Stimulated activated CD8-positive, alpha-beta memory T cell treated with anti-CD3 and anti-CD28 coated beads, Interleukin-7, amount 100 ng/mL, for 24 hours (primary cell): ENCODE measurements at places on chromosomes 4 and X.

DNA sequence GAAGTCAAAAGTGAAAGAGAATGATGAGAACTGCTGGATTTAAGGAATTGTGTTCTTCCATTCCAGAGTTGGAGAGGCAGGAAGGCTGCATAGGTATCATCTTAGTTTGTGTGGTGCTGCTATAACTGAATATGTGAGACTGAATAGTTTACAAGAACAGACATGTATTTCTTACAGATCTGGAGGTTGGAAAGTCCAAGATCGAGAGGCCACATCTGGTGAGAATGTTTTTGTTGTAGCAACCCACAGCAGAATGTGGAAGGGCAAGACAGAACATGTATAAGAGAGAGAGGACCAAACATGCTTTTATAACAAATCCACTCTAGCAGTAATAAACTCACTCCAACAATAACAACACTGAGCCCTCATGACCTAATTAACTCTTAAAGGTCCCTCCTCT, 408.6 kb downstream of the FAM47B start:
- DNase-seq = no peak

- DNase-seq = no peak
These were observed 4.0 kb upstream of the AASDH start for GRCh38 chr4:56391270-56391669.

DNA sequence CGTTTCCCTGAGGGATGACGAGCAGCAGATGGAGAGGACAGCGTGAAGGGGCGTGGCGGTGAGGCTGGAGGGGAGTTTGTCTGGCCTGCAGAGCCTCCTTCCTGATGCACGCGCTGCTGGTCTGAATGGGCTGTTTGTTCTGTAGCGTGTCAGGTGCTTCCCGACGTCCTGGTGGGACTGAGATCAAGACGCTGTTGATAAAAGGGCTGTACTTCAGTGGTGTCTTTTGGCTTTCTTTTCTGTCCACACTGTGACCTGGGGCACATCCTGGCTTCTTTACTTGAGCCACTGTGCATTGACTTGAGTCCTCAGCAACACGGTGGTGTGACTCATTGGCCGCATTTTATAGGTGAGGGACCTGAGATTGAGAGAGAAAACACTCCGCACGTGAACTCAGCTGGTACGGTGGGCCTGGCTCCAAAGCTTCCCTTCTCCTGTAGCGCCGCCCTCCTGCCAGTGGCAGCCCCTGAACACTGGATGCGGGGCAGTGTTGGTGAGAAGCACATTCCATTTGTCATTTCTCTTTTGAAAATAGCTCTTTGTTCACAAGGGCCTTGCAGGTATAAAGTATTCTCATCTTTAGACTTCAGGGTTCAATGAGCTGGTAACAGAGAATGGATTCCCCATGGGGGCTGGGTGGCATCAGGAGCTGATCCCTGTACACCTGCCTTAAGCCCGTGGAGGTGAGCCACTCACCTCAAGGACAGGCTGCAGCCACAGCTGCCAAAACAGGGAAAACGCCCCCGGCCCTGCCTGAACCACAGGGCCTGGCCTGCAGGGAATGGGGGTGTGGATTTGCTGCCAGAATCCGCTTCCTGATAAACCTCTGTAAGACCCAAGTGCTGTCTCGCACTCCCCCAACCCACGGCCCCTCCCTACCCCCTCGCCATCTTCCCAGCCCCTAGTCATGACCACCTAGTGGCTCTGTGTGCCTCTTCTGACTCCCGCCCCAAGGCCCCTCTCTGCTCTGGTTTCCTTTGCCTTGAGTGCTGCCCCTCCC, 29.2 kb downstream of the NSG1 start:
- DNase-seq = no peak

GRCh38 chrX:132443196-132444135, 45.4 kb downstream of the MBNL3 start:
- DNase-seq = no peak
